ENCODE measurements at places on chromosomes 7 and 10.

- no peak for DNase-seq
These were observed 8.0 kb downstream of the XRCC2 start for GRCh38 chr7:152667958-152668357.

DNA sequence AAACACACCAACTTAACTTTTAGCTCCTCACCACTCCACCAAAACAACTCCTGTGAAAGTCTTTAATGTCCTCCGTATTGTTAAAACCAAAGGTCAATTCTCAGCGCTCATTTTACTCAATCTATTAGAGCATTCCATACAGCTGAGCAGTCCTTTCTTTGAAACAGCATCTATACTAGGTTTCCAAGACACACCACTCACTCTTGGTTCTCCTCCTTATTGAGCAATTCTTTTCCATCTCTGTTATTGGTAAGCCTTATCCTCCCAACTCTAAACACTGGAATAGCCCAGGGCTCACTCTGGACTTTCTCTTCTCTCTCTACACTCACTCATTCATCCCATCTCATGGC lies 34.9 kb downstream of the COA1 start:
- no peak for DNase-seq

- DNase-seq = no peak
These were observed 64.1 kb downstream of the KAT6B start for GRCh38 chr10:74890460-74890859.

GRCh38 chr7:56046721-56047445 lies 4.4 kb downstream of the PSPH start:
- no peak for DNase-seq

DNA sequence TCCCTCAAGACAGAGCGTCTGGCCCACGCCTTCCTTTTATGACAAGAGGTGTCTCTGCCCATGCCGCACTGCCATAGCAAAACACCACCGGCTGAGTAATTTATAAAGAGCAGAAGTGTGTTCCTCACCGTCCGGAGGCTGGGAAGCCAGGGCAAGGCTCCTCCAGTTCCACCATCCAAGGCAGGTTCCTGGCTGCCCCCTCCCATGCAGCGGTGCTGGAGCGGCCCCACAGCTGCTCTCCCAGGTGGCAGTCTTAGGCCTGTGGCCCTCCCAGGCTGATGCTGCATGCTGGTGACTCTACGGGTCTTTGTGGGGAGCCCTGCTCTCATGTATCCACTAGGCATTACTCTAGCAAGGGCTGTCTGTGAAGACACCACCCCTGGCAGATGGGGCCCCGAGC lies 113.1 kb downstream of the TCERG1L start:
- no peak for DNase-seq

DNA sequence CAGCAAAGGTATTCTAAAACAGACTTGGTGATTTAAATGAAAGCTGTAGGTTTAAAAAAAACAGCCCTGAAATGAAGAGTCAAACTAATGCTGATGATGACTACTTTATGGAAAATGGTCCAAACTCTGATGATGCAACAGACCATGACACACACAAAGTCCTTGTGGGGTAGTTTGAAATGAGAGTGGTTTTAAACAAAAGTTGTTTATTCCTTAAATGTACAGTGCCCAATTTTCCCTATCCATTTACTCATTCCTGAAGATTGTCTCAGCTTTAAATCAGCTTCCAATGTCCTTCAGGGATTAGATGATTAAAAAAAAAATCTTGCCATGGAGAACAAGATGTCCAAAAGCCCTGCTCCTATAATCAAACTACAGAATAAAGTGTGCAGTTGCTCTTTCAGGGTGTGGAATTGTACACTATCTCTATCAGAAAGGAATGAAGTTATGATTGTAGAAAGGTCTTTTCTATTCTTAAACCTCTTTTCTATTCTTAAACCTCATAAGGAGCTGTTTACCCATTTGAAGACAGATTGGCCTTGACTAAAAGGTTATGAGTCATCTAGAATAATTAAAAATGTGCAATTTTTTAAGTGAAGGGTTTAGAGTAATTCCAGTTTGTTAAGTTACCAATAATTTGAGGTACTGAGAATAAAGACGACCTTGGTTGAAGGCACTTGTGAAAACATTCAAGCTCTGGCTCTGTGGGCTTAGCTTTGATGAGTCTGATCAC lies 70.2 kb upstream of the ITGA8 start:
- DNase-seq = no peak

All from CD4-positive, CD25-positive, alpha-beta regulatory T cell (primary cell).